Posterior vena cava (tissue), 2 donors: ENCODE measurements at places on chromosomes 1 and 21. TPM values are rescaled to one million over a fixed set of nuclear protein-coding genes. Genes with fewer than 3 reads are reported as not detected.

GRCh38 chr1:235342039-235342438 is 13.7 kb downstream of the GGPS1 start:
- no peak for DNase-seq

- peak; percentile 93 for DNase-seq
Observed at GRCh38 chr1:27284425-27285273, 37.3 kb upstream of the TMEM222 start.

DNA sequence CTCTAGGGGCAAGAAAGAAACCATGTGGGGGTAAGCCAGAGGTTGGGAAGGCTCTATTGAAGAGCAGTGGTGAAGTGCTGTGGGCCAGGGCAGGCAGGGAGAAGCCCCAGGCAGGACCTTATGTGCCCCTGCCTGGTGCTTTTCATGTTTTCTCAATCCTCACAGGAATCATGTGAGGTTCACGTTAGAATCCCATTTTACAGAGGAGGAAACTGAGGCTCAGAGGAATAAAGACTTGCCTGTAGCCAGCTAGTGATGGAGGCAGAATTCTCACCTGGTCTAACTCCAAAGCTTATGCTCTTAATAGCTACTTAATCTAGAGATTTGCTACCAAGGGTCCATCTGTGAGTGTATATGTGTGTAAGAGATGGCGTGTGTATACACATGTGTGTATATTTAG is 4.2 kb downstream of the TTC22 start:
- peak; percentile 7 for DNase-seq

- no peak for DNase-seq
Observed at GRCh38 chr1:48051466-48052126, 54.4 kb upstream of the TRABD2B start.

The TMEM201 gene
- total RNA-seq, result 6.9 TPM

DNA sequence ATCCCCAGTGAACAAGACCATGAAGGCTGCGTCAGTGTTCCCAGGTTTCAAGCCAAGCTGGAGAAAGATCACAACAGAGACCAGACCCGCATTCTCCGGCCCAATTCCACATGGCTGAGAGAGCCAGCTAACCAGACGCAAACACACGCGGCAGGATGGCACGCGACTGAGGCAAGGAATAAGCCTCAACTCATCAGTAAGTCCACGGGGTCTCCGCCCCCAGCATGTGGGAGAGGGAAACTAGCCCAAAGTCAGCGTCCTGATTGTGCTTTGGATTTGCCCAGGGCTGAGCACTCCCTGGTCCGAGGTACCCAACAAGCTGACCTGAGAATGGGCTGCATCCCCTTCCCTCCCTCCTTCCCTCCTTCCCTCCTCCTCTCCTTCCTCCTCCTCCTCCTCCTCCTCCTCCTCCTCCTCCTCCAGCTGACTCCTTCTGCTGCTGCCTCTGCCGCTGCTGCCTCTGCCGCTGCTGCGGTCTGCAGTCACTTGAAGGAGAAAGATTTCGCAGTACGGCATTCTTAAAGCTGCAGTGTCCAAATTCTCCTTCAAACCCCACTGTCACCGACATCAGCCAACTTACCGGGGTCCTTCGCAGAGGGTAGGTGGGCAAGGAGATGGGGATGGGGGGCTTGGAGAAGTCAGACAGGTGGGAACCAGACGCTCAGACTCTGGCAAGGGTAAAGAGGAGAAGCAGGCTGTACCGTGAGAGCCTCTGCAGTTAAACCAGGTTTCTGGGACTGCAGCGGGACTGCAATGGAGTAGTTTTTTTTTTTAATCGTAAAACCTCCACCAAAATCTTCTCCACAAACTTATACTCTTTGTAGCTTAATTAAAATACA is 33.0 kb upstream of the H6PD start:
- DNase-seq, result peak; percentile 91

GRCh38 chr1:163170975-163171676 is 31.6 kb downstream of the RGS5 start:
- DNase-seq, result no peak

GRCh38 chr1:8701794-8702471 is 115.5 kb downstream of the RERE start:
- DNase-seq, result no peak

DNA sequence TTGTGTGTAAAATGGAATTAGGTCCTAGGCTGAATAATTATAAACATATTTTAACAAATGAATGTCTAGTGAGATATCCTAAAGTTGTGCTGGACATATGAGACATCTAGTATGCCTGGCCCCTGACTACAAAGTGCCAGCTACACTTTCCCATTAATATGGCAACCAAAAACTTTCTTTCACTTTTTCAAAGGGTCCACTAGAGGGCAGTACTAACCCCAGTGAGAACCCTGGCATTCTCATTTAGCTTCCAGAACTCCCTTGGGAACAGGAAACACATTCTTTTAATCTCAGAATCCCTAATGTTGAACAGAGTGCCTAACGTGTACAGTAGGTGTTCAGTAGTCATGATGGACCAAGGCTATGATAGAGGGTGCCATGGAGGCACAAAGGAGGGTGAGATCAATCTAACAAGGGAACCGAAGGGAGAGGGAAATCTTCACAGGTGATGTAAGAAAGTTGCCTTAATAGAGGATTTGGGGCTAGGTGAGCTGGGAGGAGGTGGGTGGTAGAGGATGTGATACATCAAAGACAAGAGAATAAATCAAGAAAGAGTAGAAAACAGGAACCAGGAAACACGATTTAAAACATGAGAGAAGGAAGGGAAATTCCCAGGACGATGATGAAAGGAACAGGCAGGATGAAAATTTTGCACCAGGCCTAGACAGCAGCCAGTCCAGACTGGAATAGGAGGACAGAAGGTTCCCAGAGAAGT is 41.6 kb downstream of the NSL1 start:
- no peak for DNase-seq

DNA sequence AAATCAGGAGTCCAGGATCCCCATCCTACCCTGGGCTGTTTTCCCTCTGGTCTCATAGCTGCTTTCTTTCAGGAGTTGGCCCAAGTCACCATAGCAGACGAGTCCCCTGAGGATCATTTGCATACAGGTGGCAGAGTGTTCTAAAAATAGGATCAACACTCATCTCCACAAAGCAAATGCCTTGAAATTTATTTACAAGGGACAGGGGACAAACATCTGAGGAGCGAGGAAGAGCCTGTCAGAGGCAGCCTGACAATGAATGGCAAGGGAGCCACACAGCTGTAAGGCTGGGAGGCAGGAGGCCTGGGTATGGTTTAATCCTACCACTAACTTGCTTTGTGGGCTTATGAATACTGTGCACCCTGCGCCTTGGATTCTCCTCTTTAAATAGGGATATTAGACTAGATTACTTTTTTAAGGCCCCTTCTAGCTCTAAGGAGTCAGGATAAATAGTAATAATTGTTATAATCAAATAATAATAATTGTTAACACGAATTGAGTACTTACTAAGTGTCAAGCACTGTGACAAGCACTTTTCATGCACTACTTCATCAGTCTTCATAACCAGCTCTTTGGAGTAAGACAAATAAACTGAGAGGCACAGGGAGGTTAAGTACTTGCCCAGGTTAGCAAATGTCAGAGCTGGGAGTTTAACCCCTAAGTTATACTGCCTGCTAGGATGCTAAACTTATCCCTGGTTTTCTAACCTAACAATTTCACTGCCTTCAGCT is 34.5 kb downstream of the RAB3B start:
- DNase-seq, result no peak

DNA sequence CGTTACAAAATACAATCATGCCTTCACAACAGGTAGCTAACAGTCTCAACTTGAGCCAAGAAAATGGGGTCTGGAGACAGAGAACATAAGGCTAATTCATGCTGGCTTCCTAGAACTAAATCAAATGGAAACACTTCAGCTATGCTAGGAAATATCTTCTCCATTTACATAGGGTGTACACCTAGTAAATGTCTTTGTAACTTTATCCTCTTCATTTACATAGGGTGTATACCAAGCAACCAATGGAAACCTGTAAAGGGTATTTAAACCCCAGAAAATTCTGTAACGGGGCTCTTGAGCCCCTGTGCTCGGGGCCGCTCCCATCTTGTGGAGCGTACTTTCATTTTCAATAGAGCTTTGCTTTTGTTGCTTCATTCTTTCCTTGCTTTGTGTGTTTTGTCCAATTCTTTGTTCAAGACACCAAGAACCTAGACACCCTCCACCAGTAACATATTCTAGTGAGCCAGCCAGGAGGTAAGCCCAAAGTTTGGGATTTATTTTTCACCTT is 19.5 kb upstream of the CYP4X1 start:
- no peak for DNase-seq

GRCh38 chr1:71088645-71089287 is 7.9 kb upstream of the ZRANB2 start:
- DNase-seq, result no peak

DNA sequence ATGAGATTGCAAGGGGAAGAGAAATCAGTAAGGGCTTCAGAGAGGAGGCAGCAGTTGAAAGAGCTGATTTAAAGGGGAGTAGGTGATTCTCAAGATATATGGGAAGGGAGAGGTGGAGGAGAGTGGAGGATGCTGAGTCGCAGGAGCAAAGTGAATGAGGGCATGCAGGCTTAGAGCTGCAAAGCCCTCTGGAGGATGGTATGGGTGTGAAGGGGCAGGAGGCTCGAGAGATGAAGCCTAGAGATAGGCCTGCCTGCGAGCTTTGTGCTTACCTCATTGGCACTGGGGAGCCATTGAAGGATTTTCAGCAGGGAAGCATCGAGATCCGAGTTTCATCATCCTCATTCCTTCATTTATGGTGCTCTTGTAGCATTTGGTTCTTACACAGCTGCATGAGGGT is 15.8 kb upstream of the SH2D2A start:
- DNase-seq, result peak; percentile 3

- no peak for DNase-seq
Observed at GRCh38 chr1:226804907-226805759, 65.3 kb upstream of the PSEN2 start.
